HepG2 (cell line): ENCODE measurements at places on chromosomes 3 and 15.

DNA sequence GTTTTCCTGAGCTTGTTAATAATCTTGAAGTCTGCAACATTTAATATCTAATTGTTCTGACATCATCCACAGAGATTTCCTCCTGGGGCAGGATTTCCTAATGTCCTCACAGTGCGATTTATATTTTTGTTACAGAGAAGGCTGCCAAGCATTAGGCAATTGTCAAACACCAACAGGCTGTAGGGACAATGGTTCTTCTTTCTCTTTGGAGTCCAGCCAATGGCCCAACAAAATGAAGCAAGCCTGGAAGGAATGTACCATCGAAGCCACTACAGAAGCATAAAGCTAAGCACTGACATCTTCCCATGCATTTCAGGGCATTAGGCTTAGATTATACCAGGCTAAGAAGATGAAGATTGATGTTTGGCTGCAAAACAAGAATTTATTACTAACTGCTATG is 173.0 kb upstream of the FRMD4B start:
- DNase-seq, result no peak

DNA sequence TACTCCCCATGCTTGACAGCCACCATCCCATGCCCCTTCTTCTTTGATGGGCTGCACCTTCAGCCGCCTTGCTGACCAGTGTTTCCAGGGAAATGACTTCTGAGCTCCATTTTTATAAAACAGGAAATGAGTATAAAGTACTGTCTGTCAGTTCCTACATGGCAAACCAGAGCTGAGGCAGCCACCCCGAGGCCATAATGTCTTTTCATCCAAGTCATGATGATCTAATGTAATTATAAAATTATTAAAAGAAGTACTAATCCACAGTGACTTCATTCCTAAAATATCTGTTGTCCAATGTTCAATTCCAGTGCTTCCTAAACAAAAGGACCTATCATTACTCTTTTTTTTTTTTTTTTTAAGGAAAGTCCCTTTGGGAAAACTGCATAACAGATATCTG is 75.2 kb upstream of the HERC1 start:
- no peak for DNase-seq

- peak; percentile 31 for DNase-seq
These were observed 244.9 kb downstream of the FAM43A start for GRCh38 chr3:194930377-194931204.

DNA sequence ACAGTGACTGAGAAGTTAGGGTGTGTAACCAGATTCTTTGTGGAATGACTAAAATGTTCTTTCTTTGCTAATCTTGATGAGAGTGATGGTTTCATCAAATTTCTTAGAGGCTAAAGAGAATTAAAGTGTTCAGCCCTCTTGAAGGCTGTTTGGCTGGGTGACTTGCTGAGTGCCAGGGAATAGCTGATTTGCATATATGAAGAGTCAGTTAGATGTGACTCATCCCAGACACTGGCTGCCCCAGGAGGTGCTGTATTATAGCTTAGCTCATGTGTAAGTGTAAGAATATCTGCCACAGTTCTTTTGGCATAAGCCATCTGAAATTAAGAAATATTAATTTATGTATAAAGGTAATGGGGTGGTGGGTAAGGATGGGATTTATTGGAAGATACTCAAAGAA is 535.1 kb downstream of the NLGN1 start:
- no peak for DNase-seq

DNA sequence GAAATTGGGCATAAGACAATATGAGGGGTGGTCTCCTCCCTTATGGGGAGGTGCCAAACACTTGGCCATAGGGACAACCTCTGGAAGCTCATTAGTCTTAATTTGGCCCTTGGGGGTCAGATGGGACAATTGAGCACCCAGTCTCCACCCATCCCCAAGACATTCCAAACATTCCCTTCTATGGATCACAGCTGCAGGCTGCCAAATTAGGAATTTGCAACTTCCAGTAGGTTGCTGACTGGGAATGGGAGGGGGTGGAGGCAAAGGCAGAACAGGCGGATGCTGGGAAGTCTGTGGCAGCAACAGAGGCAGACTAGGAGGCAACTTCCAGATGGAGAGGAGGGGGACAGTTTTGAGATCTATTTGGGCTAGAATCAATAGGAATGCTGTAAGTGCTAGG is 1.4 kb upstream of the PDHB start:
- peak; percentile 6 for DNase-seq
